ENCODE measurements at places on chromosomes 3 and 15. TPM values are rescaled to one million over a fixed set of nuclear protein-coding genes. Genes with fewer than 3 reads are reported as not detected.
A peak's percentile ranks its signal among the peaks of the same experiment; 100 is the strongest.

DNA sequence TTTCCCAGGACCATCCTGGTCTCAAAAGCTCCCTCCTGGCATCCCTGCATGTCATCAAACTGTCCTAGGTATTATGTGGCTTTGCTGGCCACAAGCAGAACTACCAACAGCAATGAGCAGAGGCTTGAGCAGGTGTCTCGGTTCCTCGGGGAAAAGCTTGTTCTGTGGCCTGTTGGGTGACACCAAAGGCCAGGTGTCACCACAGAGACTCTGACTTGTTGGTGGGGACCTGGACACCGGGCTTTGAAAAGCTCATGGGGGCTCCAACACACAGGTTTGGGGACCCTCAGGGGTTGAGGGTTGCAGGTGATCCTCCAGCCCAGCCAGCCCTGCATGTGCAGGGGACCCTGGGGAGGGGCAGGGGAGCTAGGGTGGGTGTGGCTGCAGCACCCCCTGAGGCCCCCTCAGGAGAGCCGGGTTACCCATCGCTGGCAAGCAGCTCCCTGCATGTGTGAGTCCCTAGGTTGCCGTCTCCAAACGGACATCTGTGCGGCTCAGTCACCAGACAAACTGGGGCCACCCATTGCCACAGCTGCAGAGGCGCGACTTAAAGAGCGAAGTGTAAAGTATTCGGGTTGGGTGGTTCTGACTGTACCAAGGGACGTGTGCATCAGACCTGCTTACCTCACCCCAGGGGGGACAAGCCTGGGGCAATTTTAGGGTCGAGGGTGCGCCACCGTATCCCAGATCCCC, 140.1 kb downstream of the CHSY1 start:
- no peak for DNase-seq

DNA sequence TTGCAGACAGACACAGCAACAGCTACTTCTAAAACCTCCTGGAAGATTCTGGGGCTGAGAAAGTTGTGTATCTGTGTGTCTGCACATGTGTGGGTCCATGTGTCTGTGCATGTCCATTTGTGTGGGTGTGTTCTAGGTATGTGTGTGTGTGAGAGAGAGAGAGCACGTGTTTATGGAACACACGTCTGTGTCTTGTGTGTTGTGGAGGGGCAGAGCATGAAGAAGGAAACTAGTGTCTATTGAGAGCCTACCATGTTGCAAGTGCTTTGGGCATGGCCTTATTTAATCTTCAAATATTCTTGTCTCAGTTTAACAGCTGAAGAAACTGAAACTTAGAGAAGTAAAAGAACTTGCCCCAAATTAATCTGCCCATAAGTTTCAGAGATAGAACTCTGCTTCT, 327.5 kb downstream of the UACA start:
- no peak for DNase-seq

DNA sequence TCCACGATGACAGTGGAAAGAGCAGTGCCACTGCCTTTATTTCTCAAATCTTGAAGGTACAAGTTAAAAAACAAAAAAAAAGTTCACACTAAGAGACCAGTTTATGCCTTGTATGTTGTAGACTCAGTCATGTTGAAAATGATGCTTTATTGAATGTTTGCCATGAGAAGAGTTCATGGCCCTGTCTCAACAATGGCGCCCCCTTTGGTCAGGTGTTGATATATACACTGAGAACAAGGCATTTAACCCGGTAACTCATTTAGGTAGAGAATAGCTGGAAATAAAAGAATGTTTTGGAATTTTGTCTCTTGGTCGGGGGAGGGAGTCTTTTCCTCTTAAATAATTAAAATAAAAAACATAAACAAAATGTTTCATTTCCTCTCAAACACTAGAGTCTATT, 145.6 kb upstream of the SLC2A2 start:
- DNase-seq = no peak

GRCh38 chr3:46854555-46854991, 8.7 kb downstream of the MYL3 start:
- peak; percentile 1 for DNase-seq

Gene FGD5
- total RNA-seq = 8.4 TPM

Gene ITPKA
- total RNA-seq = 4.6 TPM

Gene SLC27A2
- not detected for total RNA-seq

DNA sequence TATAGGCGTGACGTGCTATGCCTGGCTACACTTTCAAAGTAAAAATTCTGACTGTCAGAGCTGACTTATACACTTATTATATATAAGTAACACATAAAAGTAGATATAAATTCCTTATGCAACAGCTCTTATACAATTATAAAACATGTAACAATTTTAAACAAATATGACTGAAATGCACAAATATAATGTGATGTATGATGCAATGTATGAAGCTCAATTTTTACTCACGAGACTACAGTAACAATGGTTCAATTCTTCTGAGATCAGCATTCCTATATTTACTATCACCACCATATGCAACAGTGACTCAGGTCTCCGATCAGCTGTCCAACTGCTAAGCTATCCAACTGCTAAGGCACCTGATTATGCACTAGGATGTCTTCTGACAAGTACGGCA, 8.2 kb downstream of the BNIP2 start:
- DNase-seq = no peak

DNA sequence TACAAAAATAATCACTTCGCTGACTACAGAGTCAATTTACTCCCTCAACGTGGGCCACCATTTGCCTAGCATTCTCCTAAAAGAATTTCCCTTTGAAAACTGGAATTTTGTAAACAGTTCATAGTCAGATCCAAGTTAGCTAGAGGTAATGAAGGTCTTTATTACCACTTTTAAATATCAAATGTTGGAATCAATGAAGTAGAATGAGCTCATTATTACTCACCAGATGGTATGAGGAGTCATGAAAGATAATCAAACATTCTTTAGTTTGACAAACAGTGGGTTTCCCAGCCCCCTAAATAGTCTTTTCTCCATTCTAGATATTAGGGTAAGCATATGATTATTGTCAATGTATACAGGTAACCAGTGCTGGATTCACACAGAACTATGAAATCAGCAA, 455.7 kb upstream of the THBS1 start:
- DNase-seq = no peak

Gene CASR
- total RNA-seq = not detected

Gene RMDN3
- 19.0 TPM for total RNA-seq

Measured in gastrocnemius medialis (tissue), 4 donors.